ENCODE measurements at places on chromosomes 12 and 14. TPM values are rescaled to one million over a fixed set of nuclear protein-coding genes. Genes with fewer than 3 reads are reported as not detected.

Gene HAL
- total RNA-seq: 1.1 TPM

Gene SOX5
- 0.15 TPM for total RNA-seq

Gene CLEC1B
- not detected for total RNA-seq

Gene NOVA1
- not detected for total RNA-seq

Gene CCDC196
- not detected for total RNA-seq

Gene PTCSC3
- total RNA-seq: not detected

Gene KLHL33
- total RNA-seq: 0.05 TPM

Gene ADCY6
- 0.22 TPM for total RNA-seq

Gene LRRK2
- 0.16 TPM for total RNA-seq

Gene MOAP1
- 15.9 TPM for total RNA-seq

Gene ZDHHC22
- total RNA-seq: not detected

Gene LRRIQ1
- total RNA-seq: not detected

Gene RILPL2
- 17.0 TPM for total RNA-seq
